Stomach (tissue), 19 donors: ENCODE measurements at places on chromosomes 3 and 15. TPM values are rescaled to one million over a fixed set of nuclear protein-coding genes. Genes with fewer than 3 reads are reported as not detected.

The ZNF654 gene
- total RNA-seq: 9.9 TPM

The ERICH6 gene
- total RNA-seq: not detected

The CACNA2D3 gene
- total RNA-seq: 3.8 TPM

The SLC28A2 gene
- total RNA-seq: 4.9 TPM

DNA sequence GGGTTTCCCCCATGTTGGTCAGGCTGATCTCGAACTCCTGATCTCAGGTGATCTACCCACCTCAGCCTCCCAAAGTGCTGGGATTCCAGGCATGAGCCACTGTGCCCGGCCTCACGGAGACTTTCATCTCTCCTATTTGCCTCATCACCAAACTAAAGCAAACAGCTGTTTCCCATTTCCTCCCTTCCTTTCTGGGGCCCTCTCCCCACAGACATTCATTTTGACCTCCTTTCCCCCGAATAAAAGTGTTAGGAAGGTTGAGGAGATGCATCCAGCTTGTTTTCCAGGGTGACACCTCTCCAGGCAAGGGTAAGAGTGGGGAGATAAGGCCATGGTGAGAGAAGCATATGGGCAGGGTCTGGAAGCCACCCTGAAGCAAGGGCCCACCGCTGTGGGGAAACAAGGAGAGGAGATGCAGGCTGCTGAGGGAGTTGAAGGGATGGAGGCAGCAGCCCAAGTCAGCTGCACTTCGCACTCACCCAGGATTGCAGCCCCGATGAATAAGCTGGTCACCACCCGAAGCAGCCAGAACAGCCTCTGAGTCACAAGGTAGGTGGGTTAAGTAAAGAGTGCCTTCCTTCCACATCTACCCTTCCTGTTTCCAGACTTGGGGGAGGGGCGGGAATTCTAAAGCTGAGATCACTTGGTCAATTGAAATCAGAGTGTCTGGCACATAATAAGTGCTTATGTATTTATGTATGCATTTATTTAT lies 7.7 kb downstream of the DUOXA2 start:
- H3K36me3 ChIP-seq: no peaks in the 10 kb centered on the region
- no peak overlapping the region for H3K27ac ChIP-seq
- peaks cover 11% of the 10 kb centered on the region for H3K4me1 ChIP-seq
- no peak overlapping the region for H3K4me3 ChIP-seq

DNA sequence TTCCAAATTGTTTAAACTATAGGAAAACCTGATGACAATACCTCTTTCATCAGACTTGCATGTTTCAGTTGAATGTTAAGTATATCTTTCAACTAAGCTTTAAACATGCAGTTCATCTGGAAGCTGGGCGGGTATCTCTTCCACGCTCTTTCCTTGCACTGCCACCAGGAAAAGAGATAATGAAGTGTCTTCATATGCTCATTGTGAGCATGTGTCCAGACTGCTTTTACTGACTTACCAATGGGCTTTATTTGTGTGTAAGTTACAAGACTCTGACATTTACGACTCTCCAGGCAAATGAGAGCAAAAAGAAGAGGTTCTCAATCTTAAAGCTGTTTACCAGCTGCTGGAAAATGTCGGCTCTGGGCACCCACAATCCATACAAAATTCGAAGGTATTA lies 52.8 kb downstream of the TMEM212 start:
- H3K4me3 ChIP-seq: no peak overlapping the region
- H3K27ac ChIP-seq: no peak overlapping the region
- H3K36me3 ChIP-seq: no peaks in the 10 kb centered on the region

DNA sequence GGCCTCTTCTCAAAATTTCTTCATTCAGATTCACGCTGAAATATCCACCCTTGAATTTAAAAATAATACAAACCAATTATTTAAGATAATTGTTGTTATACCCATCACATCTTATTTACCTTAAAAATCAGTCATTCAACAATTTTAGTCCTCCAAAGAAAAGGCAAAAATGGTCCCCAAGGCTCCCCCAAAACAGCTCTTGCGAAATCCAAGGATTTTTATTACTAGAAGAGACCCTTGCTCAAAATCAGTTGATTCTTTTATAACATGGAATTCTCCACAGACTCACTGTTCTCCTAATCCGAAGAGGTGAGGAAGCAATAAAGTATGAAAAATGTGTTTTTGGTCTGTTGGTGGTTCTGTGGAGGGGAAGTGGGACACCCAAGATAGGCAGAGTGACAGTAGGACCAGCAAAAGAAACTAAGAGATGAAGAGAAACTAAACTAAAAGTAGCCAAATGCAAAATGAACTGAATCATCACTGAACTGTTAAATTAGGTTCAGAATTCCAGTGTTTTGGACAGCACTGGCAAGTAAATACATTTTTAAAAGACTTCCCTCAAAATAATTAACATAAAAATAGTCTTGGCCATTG lies 19.1 kb upstream of the PLCH1 start:
- no peak overlapping the region for H3K27ac ChIP-seq
- no peaks in the 10 kb centered on the region for H3K27me3 ChIP-seq
- no peak for DNase-seq
- H3K4me1 ChIP-seq: no peaks in the 10 kb centered on the region
- peaks cover 19% of the 10 kb centered on the region for H3K36me3 ChIP-seq

- no peak overlapping the region for H3K4me3 ChIP-seq
- no peak overlapping the region for H3K27ac ChIP-seq
- no peaks in the 10 kb centered on the region for H3K4me1 ChIP-seq
- no peak for DNase-seq
- H3K27me3 ChIP-seq: no peaks in the 10 kb centered on the region
- H3K36me3 ChIP-seq: peaks cover 3% of the 10 kb centered on the region
These were observed 275.7 kb upstream of the NAALADL2 start for GRCh38 chr3:174583396-174583795.

DNA sequence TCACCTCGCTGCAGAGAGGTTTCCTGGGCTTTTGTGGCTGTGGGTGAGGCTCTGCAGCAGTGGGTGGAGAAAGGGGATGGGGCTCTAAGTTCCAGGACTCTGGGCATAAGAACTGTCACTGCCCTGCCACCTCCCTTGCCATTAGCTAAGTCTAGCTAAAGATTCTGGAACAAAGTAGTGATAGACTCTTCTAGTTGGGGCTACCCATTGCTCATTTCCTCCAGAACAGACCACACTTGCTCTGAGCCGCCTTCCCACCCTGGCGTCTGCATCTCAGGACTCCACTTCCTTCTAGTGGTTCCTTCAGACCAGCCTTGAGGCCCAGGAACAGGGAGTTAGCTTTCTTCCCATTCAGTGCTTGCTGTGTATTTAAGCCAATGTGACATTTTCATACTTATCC lies 7.5 kb downstream of the ARHGAP31 start:
- no peaks in the 10 kb centered on the region for H3K36me3 ChIP-seq
- no peak overlapping the region for H3K4me3 ChIP-seq
- peaks cover 10% of the 10 kb centered on the region for H3K4me1 ChIP-seq
- DNase-seq: no peak

- no peak overlapping the region for H3K27ac ChIP-seq
- H3K27me3 ChIP-seq: no peaks in the 10 kb centered on the region
- H3K36me3 ChIP-seq: no peaks in the 10 kb centered on the region
- H3K4me3 ChIP-seq: no peak overlapping the region
- peak; percentile 7 for DNase-seq
- H3K4me1 ChIP-seq: peaks cover 9% of the 10 kb centered on the region
These were observed 32.5 kb upstream of the TP63 start for GRCh38 chr3:189598530-189599225.

- no peak for DNase-seq
- no peak overlapping the region for H3K27ac ChIP-seq
- no peaks in the 10 kb centered on the region for H3K27me3 ChIP-seq
- no peak overlapping the region for H3K4me3 ChIP-seq
These were observed 314.9 kb upstream of the ATP11B start for GRCh38 chr3:182478369-182478768.

DNA sequence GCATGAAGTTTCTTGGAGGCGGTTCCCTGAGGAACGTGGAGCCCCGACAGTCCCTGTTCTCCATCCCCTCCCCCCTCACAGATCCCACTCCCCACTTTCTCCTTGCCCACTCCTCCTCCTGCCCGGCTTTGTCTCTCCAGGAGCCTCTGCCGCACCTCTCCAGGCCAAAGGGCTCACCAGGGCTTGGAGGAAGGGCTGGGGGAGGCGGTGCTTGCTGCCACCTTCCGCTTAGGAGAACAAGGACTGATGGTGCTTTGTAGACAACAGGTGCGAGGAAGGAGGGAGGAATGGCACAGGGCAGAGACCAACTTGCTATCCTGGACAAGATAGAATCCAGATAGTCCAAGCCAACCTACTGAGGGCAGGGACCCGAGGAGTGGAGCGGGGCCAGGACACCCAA lies 103.5 kb upstream of the SMAD3 start:
- no peaks in the 10 kb centered on the region for H3K27me3 ChIP-seq
- no peak for DNase-seq
- H3K4me3 ChIP-seq: no peak overlapping the region
- no peaks in the 10 kb centered on the region for H3K4me1 ChIP-seq
- H3K27ac ChIP-seq: no peak overlapping the region

DNA sequence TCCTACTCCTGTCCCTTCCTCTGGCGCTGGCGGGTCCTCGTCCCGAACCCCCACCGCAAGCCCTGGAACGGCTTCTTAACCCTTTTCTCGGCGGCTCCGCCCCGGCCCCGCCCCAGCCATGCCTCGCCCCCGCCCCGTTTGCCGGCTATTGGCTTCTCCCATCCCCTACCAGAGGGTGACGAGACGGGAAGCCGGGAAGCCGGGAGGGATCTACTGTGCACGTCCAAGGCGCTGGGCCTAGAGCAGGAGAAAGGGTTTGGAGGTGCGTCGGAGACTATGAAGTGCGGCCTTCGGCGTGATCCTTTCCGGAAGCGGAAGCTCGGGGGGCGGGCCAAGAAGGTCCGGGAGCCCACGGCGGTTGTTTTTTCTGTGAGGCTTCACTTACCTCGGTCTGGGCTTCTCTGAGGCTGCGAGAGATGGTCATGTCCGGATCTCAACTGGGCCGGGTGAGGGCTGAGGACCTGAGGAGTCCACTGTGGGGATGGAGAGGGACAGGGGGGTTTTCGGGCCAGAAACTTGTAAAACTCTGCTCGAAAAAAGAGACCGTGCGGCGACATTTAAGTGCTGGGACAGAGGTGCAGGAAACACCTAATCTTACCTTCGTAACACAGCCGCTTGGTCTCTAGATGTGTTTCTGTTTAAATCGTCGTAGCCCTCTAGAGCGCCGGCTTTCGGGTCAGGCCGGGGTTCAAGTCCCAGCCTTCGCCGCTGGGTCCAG lies 21.4 kb downstream of the ROPN1B start:
- H3K27ac ChIP-seq: no peak overlapping the region
- peak overlapping the region; percentile 59 for H3K4me3 ChIP-seq
- DNase-seq: peak; percentile 96
- no peaks in the 10 kb centered on the region for H3K27me3 ChIP-seq
- no peaks in the 10 kb centered on the region for H3K36me3 ChIP-seq

DNA sequence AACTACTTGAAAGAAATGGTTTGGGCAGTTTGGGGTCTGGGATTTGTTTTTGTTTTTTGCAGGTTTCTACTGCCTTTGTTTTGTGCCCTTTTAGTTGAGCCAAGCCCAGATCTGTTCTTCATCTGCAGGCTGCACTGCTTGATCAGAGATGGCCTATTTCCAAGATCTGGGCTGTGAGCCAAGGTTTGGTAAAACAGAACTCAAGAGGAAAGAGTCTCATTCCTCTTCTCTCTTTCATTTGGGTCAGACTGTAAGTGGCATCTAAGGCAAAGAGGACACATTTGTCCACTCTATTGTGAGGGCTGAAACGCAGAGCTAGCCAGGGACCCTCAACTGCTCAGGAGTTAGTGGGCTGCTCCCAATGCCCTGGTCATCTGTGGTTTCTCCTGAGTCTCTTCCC lies 104.4 kb upstream of the UBE3A start:
- H3K27ac ChIP-seq: peak overlapping the region; percentile 12

GRCh38 chr15:47844437-47844836 lies 127.1 kb downstream of the SEMA6D start:
- no peaks in the 10 kb centered on the region for H3K27me3 ChIP-seq
- no peak for DNase-seq
- no peak overlapping the region for H3K27ac ChIP-seq
- H3K4me1 ChIP-seq: no peaks in the 10 kb centered on the region

DNA sequence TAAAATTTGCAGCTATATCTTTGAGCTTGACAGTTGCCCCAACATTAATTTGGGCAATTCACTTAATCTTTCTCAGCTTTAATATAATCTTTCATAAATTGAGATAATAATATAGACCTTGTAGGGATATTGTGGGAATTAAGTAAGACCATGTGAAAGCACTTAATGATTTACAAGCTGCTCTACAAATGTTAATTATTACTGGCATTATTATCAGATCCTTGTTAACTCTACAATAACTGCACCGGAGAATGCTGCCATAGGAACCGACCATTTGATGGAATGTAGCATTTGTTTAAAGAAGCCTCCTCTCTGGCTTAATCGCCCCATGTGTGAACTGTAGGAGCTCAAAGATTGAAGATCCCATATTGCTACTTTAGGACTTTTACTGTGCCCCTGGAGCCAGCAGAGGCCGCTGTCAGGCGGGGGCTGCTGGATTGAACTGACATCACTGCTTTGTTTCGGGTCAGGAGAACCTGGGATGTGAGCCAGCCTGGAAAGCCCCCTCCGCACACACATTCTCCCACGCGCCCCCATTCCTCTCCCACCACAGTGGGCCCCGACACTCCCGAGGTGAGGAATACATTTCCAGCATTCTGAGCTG lies 154.2 kb upstream of the TNIK start:
- peak; percentile 71 for DNase-seq
- H3K4me3 ChIP-seq: no peak overlapping the region
- H3K36me3 ChIP-seq: peaks cover 29% of the 10 kb centered on the region
- H3K27me3 ChIP-seq: no peaks in the 10 kb centered on the region
- no peaks in the 10 kb centered on the region for H3K4me1 ChIP-seq
- no peak overlapping the region for H3K27ac ChIP-seq

DNA sequence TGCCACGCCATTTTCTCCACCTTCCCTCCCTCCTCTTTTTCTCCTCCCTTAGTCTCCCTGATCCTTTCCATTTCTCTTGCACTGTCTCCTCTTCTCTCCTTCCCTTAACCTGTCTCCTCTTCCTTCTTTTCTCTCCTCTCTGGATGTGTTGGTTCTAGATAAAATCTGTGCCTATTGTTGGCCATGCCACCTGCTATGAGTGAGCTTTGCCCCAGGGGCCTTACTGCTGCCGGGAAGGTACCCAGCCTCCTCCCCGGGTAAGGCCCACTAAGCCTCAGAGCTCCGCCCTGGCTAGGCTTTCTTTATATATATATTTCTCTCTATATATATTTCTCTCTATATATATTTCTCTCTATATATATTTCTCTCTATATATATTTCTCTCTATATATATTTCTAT lies 14.7 kb downstream of the GPD1L start:
- no peaks in the 10 kb centered on the region for H3K36me3 ChIP-seq
- H3K27me3 ChIP-seq: no peaks in the 10 kb centered on the region
- peaks cover 28% of the 10 kb centered on the region for H3K4me1 ChIP-seq
- no peak overlapping the region for H3K4me3 ChIP-seq
- no peak overlapping the region for H3K27ac ChIP-seq
